ENCODE measurements at places on chromosomes 2 and 18.
A peak's percentile ranks its signal among the peaks of the same experiment; 100 is the strongest.

GRCh38 chr2:57703407-57703806, 343.2 kb upstream of the VRK2 start:
- DNase-seq: no peak

DNA sequence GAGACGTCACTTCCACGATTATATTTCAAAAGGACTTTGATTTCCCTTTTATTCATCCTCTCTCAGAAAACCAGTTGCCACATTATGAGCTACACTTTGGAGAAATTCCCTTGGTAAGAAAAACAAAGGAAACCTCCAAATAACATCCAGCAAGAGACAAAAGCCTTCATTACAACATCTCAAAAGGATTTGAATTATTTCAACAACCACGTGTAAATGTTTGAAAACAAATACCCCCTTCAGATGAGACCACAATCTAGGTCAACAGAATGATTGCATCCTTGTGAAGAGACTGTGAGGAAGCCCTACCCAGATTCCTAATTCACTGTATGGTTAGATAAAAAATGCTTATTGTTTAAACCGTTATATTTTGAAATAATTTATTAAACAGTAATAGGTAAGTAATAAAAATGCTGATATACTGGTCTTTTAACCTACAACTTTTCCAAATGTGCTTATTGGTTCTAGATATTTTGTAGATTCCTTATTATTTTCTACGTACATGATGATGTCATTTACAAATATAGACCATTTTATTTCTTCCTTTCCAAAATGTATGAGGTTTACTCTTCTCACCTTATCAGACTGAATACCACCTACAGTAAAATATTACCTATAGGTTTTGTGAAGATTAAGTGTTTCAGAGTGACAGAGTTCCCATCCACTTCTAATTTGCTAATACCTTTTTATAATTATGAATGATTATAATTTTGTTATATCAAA, 922.7 kb upstream of the CHAC2 start:
- peak; percentile 51 for DNase-seq

GRCh38 chr18:9796935-9797549, 88.7 kb upstream of the TXNDC2 start:
- DNase-seq: no peak

- no peak for DNase-seq
Observed at GRCh38 chr2:708667-709066, 31.5 kb upstream of the TMEM18 start.

DNA sequence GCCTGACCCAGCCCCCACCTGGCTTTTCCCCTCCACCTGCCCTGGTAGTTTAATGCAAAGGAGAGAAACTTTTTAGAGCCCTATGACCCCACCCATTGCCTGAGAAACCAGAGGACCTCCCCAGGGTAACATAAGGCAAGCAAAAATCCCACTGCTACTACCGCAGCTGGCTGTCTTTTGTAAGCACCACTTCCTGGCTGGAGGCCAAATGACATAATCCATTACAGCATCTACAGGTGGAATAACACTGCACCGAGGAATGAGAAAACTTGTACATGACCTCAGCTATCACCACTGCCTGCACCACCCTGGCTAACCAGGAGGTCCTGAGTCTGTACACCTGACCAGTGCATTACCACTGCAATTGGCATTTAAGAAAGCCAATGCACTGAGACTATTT, 149.6 kb upstream of the GALNT5 start:
- DNase-seq: peak; percentile 25

- no peak for DNase-seq
Observed at GRCh38 chr2:19462256-19462645, 103.8 kb upstream of the OSR1 start.

DNA sequence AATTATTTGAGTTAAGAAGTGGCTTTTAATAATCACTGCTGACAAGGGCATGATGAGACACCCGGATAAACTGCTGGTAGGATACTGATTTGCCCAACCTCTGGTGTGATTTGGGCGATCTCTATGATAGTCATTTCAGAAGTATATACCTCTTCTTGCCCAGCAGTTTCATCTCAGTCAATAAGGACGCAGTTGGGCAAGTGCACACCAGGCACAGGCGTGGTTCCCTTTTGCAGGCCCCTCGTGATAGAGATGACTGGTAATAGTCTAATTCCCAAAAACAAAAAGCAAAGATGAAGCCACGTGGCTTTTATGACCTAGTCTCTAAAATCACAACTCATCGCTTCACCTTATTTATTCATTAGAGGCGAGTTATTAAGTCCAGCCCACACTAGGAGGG, 246.4 kb downstream of the PRKCE start:
- no peak for DNase-seq

DNA sequence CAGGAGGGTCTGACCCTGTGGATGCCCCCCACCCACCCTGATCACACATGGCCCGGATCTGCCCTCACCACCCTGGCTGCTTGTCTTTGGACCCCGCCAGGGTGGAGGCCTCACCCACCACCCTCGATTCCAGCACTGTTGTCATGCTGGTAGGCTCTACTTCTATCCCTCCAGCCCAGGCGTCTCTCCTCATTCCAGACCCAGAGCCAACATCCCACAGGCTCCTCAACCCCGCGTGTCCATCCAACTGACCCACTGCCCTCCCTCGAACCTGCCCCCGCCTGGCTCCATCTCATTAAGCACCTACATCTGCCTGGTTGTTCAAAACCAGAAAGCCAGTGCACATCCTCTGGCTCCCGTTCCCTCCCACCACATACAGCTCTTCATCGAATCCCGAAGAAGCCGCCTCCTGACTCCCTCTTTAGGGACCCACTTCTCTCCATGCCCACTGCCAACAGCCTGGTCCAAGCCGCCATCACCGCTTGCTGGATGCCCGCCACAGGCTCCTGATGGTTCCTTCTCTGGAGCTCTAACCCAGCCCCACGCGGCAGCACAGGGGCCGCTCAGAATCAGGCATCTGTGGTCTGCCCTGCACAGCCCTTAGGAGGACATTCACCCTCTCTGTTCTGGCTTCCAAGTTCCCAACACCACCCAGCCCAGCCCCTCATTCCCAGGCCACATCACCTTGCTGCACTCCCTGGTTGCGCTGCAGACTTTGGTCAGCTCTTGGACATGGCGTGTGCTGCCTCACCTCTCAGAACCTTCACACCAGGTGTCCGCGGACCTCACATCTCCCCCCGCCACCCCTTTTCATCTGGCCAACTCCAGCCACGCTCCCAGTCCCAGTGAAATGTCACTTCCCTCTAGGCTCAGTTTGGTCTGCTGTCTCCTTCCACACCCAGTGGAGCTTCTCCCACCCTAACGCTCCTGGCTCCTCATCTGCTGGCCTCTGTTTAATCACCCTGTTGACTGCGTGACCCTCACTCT, 43.0 kb downstream of the EMX1 start:
- DNase-seq: no peak

- DNase-seq: no peak
Observed at GRCh38 chr2:169727065-169727464, 6.6 kb upstream of the KLHL23 start.

GRCh38 chr2:174331595-174332216, 3.0 kb upstream of the SP9 start:
- no peak for DNase-seq

DNA sequence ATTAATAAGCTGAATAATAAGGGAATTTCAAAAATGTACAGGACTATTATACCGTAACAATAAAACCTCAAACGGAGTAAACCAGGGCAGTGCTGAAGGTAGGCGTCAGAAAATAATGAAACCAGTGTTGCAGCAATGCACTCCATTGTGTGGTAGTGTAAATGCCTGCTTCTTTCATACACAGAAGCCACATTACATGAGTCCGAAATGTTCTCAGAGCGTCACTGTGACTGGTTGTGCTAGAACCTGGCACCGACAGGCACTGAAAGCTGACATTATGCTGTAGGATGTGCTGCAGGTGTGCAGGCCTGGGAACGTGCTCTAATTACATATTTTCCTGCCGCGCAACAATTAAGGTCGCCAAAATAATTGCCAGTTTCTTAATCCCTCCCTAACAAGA, 53.3 kb downstream of the ZEB2 start:
- no peak for DNase-seq

GRCh38 chr18:3453540-3454364, 3.8 kb downstream of the TGIF1 start:
- peak; percentile 99 for DNase-seq

GRCh38 chr2:55498582-55498981, 20.9 kb upstream of the CFAP36 start:
- DNase-seq: no peak

- no peak for DNase-seq
Observed at GRCh38 chr2:98823196-98824170, 92.6 kb upstream of the MGAT4A start.

- no peak for DNase-seq
Observed at GRCh38 chr2:182069908-182070307, 84.3 kb downstream of the PPP1R1C start.

DNA sequence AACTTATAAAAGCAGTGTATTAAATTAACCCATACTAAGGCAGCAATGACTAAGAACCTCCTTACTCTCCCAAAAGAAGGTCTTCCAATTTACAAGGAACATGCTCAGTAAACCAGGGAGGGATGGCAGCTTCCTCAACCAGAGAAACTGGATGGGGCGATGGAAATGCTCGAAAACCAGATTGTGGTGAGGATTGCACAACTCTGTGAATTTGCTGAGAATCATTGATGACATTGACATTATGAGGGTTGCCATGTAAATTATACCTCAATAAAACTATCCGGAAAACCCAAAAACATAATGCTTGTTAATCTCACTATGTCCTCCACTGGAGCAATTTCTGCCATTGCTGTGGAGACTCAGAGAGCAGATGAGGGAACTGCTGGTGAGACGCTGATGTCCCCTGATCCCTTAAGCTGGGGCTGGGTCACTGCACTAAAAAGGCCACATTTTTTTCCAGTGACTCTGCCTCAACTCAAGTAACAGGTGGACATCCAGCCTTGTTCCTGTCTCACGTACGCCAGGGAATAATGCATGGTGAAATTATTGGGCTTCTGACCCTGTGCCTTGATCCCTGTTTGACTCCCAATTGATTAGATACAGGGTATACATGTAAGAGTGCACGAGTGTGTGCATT, 288.3 kb downstream of the CYP26B1 start:
- no peak for DNase-seq

- no peak for DNase-seq
Observed at GRCh38 chr2:181304011-181304844, 153.0 kb upstream of the ITGA4 start.

GRCh38 chr2:240066489-240066888, 13.2 kb upstream of the OR6B3 start:
- DNase-seq: no peak

DNA sequence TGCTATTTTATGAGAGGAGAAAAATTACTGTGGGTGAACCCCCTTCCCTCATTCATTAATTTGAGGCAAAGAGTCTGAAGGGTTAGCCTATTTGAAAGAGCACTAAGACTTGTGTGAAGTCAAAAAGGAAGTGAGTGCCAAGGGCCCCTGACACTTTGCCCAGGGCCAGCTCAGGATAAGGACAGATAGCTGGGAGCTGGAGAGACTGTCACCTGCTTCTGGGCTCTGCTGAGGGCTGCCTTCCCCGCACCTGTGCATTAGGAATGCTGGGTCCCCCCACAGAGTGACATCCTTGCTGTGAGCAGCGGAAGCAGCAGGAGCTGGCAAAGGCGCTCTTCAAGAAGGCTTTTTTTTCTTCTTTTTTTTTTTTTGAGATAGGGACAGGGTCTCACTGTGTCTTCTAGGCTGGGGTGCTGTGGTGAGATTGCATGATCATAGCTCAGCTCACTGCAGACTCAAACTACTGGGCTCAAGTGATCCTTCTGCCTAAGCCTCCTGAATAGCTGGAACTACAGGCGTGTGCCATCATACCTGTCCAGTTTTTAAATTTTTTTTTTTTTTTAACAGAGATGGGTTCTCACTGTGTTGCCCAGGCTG, 148.3 kb downstream of the AQP4 start:
- DNase-seq: no peak

- no peak for DNase-seq
Observed at GRCh38 chr2:226971084-226971483, 135.2 kb downstream of the RHBDD1 start.

GRCh38 chr18:53907921-53908320, 316.5 kb downstream of the MBD2 start:
- DNase-seq: no peak

DNA sequence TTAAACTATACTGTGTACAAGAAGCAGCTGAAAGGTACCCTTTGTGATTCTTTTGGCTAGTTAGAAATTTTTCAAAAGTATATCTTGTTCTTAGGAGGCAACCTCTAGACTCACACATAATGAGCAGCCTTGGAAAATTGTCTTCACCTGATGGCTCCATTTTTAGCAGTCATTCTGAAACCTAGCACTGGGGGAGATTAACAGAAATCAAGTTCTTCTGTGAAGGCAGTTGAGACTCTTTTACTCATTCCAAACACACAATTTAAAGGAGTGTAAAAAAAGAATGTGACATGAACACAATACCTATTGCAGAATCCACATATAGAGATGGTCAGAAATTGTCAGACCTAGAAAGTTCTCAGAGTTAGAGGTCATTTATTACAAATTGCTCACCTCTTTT, 197.7 kb downstream of the UBE2E3 start:
- DNase-seq: no peak

- DNase-seq: peak; percentile 59
Observed at GRCh38 chr2:99425022-99425421, 64.8 kb downstream of the REV1 start.

- DNase-seq: no peak
Observed at GRCh38 chr2:23695214-23695889, 231.6 kb downstream of the ATAD2B start.

DNA sequence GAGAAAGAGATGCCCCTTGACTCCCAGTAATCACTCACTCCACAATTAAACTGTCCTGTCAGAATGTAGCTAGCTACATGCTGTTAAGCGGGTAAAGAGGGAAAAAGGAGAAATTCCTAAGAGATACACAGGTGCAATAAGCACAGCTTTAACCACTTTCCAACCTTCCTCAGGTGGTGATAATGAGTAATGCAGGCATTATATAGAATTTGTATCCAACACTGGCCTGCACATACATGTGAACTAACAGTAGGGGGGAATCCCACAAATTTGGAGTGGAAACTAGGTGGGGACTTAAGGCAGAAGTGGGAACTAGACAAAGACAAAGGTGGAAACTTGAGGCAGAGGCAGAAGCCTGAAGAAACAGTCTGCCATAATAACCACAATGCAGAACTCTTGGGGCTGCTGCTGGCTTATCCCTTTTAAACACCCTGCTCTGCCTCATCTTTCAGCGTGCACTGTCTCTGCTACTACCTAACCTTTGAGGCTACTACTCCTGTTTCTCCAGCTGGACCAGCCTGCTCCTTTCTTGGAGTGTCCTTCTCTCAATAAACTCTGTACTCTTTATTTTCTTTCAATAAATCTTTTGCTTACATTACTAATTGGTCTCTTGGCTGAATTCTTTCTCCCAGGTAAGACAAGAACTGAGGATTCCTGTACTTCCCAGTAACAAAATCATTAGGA, 259.7 kb downstream of the PDE11A start:
- no peak for DNase-seq

DNA sequence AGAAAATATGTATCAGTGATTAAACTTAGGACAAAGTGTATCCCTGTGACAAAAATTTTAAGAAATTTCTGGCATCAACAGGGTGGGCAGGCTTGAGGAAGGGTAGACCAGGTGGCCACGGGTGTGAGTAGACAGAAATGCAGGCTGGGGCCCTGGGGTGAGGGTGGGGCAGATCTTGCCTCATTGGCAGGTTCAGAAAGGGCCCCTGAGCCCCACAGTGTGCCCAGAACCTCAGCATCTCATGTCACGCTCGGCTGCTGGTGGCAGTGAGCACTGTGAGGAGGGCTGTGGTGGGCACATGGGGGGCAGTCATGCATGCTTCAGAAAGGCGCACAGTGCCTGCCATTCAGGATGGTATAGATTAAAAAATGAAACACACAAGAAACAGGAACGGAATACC, 7.6 kb upstream of the ASB18 start:
- no peak for DNase-seq
